Astrocyte of the hippocampus (primary cell): ENCODE measurements at places on chromosomes 3 and 15.

DNA sequence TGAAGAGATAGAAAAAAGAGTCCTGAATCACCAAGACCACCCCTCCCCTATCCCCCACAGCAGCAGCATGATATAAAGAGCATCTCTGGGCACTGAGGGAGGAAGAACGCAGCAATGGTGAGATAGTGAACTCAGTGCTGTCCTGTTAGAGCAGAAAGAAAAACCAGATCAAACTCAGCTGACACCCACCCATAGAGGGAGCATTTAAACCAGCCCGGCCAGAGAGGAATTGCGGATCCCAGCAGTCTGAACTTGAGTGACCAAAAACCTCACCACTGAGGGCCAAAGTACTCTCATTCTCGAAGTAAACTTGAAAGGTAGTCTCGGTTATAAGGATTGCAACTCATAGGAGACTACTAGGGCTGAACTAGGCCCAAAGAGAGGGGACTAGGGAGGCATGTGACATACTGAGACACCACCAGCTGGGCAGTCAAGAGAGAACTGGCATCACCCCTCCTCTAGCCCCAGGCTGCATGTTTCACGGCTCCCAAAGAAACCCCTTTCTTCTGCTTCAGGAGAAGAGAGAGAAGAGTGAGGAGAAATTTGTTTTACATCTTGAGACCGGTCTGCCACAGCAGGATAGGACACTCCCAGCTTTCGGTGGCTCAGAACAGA is 39.2 kb upstream of the TGFBR2 start:
- DNase-seq: no peak

GRCh38 chr15:100873029-100873677 is 6.5 kb upstream of the ALDH1A3 start:
- DNase-seq: peak; percentile 87

- DNase-seq: no peak
Observed at GRCh38 chr3:153591561-153592245, 429.7 kb downstream of the RAP2B start.

DNA sequence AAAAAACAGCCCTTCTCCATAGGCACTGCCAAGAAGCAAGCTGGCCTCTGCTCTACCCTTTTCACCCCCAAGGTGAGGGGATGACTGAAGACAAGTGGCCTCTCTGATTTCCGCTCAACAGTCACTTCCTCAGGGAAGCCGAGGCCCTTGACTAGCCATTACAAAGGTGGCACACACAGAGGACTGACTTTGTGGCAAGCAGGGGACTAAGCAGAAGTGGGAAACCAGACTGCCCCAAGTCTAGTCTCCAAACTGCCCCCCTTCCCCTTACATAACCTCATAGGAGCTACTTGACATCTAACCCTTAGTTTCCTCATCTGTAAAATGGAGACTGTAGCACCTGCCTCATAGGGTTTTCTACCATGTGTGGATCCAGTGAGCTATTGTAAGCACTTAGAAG is 118.9 kb downstream of the FOXP1 start:
- DNase-seq: no peak

DNA sequence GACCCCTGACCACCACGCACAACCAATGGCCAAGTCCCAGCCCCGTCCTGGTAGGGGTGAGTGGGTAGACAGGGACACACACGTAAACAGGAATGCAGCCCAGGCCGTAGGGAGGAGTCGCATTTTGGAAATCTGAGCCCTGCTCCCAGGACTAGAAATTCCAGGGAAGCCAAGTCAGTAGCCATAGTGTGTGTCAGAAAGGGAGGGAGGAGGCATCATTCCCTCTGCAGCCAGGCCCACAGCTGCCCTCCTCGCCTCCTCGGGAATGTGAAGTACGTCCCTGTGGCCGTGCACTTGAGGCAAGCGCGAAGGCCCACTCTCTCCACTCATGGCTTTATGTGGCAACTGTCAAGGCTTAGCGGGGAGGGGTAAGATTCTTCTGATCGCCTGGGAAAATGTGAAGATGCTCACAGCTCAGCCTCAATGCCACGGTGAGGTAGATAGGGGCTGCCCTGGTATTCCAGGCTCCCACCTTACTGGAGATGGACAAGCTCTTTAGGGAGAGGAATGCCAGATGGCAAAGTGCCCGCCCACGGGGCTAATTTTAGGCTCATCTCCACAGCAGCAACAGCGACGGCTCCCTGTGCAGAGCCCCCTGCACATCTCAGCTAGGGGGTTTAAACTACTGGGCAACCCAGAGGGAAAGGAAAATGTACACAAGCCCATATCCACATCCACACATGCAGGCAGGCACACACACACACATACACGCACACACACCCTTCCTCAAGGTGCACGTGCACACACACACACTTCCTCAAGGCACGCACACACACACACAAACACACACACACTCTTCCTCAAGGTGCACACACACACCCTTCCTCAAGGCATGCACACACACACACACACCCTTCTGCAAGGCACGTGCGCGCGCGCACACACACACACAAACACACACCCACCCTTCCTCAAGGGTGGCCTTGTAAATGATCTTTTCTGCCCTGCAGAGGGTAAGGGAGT is 65.5 kb downstream of the ADCY5 start:
- peak; percentile 52 for DNase-seq

DNA sequence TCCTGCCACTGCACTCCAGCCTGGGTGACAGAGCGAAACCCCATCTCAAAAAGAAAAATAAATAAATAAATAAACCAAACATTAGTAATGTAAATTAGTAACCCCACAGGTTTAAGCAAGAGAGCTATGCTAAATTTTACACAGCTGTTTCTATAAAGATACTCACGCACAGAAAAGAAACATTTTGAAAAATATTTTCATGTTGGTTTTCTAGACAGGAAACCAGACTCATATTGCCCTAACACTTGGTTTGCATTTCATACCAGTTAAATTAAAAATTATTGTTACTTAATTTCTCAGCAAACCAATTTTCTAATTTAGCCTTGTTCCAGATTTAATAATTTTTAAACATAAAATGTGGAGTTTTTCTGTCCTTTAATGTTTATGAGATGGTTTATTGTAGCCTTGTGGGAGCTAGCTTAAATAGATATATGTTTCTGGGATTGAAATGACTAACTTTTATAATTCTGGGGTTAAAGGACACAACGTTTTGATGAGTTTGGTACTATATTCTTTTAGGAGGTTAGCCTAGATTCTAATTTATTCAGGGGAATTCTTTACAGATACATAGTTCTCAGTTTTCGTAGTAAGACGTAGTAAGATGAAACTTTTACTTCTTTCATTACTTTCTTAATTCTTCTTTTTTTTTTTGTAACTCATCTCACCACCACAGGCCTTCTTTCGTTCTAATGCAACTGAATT is 42.6 kb upstream of the SLC4A7 start:
- DNase-seq: no peak

DNA sequence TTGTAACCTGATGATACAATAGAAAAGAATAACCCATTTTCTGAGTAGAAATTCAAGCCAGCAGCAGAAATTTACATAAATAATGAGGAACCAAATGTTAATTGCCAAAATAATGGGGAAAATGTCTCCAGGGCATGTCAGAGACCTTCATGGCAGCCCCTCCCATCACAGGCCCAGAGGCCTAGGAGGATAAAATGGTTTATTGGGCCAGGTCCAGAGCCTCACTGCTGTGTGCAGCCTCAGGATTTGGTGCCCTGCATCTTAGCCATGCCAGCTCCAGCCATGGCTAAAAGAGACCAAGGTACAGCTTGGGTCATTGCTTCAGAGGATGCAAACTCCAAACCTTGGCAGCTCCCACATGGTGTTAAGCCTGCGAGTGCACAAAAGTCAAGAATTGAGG is 352.1 kb upstream of the MEIS2 start:
- no peak for DNase-seq

- DNase-seq: no peak
Observed at GRCh38 chr3:6714962-6715361, 146.0 kb upstream of the GRM7 start.

- DNase-seq: no peak
Observed at GRCh38 chr3:156601497-156601896, 46.6 kb upstream of the SSR3 start.

- peak; percentile 70 for DNase-seq
Observed at GRCh38 chr3:150286390-150287147, 121.5 kb upstream of the TSC22D2 start.

- DNase-seq: peak; percentile 98
Observed at GRCh38 chr3:72273615-72274014, 488.7 kb upstream of the PROK2 start.

- DNase-seq: no peak
Observed at GRCh38 chr3:167151636-167152035, 228.5 kb downstream of the ZBBX start.

DNA sequence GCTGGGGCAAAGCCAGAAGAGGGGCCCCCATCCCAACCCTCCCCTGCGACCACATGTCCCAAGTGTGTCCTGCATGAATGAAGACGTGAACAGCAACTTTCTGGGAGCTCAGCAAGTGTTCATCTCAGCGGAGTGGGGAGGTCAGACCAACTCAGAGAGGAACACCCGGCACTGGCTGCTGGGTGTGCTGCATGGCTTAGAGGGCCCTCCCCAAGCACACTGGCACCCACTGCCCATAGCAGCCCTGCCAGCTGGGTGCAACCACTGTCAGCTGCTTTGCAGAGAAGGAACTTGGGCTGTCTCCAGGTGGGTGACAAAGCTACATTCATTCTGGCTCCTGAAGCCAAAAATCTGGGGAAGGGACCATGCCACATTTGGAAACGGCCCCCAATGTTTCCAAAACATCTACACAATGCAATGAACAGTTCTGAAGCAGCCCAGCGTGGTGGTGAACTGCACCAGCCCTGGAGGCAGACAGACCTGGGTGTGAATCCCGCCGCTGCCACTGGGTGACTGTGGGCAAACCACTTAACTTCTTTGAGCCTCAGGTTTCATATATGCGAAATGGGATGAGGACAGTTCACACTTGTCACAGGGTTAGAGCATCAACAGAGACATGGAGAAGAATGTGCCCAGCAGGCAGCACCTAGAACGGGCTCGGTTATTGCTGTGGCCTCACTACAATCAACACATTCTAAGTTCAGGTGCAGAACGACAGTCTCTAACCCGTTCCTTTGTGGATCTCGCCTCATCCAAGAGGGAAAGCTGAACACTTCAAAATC is 145.4 kb downstream of the NUP210 start:
- DNase-seq: no peak

DNA sequence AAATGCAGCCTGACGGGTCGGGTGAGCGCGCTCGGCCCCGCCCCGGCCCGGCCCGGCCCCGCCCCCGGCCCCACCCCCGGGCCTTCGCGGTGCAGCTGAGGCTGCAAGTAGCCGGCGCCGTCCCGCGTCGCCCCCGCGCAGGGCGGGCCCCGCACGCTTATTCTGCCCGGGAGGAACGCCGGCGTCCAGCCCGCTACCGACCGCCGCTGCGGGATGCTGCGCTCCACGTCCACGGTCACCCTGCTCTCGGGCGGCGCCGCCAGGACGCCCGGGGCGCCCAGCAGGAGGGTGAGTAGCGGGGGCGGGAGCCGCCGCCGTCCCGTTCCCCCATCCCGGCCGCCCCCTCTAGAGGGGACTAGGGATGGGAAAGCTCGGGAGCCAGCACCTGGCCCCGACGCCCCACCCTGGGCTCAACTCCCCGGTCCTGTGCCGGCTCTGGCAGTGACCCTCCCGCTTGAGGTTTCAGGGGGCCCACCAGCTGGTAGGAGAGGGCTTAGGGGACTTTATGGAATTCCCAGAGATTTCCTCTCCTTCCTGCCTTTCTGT is at the start of gene MYZAP:
TSS of gene MYZAP (plus strand) at position 83 of the 546 bp plus-strand sequence. CDS start at position 214, 131 bp downstream.
- DNase-seq: peak; percentile 39
